ENCODE measurements at places on chromosomes 6 and 20.

DNA sequence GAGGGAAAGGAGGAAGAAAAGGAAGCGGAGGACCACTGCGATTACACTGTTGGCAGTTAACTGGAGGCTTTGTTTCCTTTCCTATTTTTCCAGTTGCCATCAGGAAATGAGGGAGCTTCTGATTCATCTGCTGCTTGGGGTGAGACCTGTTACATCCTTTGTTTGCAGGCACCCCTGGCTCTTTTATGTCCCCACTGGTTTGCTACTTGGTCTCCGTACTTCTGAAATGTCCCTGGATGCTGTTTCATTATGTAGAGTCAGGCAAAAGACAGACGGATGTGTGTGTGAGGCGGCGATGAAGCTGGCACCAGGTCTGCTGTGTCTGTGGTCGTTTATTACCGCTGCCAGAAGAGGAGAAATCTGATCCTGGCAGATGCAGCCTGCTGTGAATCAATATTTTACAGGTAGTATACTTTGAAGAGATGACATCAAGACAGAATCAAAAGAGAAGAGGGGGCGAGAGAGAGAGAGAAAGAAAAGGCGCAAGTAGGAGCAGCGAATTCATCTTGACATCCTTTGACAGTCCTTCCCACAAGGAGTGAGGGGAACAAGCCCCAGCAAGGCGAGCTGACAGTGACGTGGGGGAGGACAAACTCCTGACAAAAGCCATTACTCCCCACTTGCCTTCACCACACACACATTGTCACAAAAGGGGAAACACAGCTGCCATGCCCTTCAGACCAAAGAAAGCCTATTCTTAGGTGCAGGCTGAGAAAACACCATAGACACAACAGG is 145.9 kb upstream of the FBXL4 start:
- DNase-seq: no peak

DNA sequence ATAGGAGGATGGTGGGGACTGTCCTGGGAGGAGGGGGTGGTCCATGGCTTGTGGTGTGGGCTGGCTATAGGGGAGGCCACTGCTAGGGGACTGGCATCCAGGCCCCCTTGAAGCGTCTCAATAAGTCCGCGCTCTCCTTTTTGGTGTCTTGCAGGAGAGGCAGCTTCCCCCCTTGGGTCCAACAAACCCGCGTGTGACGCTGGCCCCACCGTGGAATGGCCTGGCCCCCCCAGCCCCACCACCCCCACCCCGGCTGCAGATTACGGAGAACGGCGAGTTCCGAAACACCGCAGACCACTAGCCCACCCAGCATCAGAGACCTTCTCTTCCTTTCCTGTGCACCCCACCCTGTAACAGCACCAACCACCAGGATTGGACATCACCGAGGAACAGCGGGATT is 2.8 kb upstream of the ZBTB9 start:
- DNase-seq: no peak

GRCh38 chr20:49865559-49865958 is 49.8 kb downstream of the SPATA2 start:
- no peak for DNase-seq

- DNase-seq: no peak
Observed at GRCh38 chr6:77245026-77245425, 218.3 kb downstream of the HTR1B start.

DNA sequence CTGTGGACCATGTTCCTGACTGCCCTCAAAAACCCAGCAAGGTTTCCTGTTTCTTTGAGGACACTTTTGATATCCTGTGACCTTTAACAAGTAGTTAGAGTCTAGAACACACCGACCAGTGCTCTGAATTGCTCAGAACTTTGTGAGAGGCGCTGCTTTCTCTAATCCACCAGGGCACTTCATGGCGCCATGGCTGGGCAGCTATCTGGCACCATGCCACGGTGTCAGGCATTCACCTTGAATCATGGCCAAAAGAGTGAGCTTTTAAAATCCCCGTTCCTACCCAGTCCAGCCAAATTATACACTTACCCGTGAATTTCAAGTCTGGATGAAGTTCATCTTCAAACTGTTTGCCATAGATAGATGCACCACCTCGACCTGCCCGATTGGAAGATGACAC is 17.0 kb upstream of the CPNE5 start:
- no peak for DNase-seq

GRCh38 chr20:10177326-10177725 is 41.3 kb upstream of the SNAP25 start:
- DNase-seq: no peak

DNA sequence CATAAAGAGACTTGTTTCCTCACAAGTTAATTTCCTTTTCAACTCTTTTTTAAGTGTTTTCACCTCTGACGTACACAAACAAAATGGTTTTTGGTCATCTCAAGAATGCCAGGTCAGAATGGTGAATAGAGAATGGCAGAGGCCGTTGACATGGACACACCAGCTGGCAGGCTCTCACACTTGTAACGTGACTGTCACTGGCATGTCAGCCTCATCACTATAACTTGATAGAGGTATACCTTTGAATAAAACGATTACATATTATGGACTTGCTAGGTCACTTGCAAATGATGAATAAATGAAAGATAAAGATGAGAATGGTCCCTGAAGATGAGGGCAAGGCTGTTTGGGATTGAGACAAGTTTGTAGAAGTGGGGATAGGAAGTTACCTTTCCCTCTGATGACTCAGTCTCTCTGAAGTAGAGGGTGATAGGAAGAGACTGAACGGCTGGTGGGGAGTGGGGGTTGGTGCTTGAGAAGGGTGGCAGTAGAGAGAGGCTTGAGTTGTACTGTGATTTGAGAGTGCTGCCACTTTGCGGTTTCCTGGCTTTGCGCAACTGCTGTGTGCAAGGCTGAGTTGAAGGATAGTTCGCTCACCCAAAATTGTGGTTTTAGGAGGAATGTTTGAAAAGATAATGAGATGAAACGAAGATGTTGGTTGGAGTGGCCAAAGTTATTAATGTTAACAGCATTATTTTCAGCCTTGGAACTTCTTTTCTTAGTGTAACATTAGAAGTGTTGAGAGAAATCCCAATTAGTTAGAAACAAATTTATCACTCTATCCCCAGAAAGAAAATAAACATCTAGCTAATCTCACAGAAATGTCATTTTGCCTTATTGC is 30.3 kb downstream of the TBPL1 start:
- no peak for DNase-seq

GRCh38 chr6:5832668-5833067 is 174.1 kb downstream of the NRN1 start:
- DNase-seq: no peak

- no peak for DNase-seq
Observed at GRCh38 chr20:44415833-44416715, 59.6 kb upstream of the TTPAL start.

- DNase-seq: no peak
Observed at GRCh38 chr6:105936972-105937371, 149.2 kb upstream of the PRDM1 start.

DNA sequence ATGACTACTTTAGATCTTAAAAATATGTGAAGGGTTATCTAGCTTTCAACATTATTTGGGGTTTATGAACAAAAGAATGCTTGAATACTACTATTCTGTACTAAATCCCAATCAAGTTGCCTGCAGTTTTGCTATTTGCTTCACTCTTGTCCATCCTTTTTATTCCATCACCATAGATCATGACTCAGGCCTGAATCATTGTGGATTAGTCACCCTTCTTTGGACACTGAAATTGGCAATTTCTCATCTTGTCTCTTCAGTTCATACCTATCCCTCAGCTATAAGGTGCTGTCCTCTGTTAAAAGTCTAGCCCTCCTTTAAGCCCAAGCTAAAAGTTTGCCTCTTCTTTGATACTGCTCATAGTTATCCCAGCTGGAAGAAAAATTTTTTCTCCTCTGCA is 199.1 kb downstream of the CENPW start:
- no peak for DNase-seq

GRCh38 chr6:22892452-22892851 is 323.1 kb downstream of the HDGFL1 start:
- no peak for DNase-seq

DNA sequence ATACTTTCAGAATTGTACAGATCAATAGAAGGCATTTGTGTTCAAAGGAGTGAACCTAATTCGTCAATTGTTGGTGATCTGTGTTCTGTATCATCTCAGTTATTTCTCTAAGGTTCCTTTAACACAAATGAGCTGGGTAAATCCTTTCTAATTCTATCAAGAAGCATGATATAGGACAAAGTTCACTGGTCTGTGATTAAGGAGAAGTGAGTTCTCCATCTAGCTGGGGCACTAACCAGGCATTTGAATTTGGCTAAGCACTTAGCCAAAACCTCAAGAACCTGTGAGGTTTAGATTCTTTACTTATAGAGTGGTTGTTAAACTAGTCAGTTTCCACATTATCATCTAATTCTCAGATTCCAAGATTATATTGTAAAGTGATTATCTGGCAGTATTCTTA is 50.3 kb downstream of the DOP1A start:
- DNase-seq: no peak

DNA sequence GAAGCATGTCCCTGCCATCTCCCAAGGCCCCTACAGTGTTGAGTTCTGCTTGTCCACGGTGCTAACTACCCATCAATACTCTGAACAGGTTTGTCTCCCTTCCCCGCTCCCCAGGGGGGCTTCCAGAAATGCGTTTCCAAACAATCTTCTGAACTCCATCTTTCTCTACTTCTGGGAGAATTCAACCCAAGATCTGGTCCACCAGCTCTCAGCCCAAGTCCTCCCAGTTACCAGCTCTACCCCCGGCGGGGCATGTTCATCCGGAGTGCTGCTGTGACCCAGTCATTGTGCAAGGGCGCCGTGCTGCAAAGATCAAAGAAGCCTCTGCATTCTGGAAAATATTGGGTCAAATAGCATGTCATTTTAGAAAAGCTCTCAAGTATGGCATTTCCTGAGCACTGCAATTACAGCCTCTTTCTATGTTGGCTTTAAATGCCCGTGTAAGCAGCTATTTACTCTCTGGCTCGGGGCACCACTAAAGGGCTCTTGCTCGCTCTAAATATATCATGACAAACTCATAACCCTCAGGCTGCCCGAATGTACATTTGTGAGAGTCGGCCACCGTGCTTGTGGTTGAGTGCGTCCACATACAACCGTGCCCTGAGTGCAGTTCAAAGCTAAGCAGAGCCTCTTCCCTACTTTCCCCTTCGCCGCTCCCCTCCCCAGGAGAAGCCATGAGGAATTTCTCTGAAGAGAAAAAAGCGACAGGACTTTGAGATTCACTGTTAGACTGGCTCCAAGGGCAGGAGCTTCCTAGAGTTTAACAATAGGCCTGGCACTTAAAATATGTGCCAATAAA is 71.6 kb downstream of the BANF2 start:
- DNase-seq: no peak

DNA sequence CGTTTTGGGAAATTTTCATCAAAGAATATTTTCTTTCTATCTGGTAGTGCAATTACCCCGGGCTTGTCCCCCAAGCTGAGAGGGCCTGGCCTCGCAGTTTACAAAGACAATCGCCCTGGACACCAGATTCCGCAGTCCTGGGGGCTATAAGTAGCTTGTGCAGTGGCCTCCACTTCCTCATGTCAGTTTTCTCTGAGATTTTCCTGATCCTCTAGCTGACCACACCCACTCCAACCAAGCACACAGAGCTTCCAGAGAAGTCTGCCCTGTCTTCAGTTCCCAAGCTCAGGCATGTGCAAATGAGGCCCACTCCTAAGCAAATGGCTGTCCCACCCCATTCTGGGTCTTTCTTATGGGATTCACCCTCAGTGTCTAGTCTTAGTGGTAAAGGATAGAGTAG is 245.3 kb downstream of the MAFB start:
- no peak for DNase-seq

GRCh38 chr20:3563548-3564177 is 92.8 kb downstream of the ATRN start:
- no peak for DNase-seq

GRCh38 chr6:22079783-22080182 is 217.1 kb downstream of the PRL start:
- DNase-seq: no peak

DNA sequence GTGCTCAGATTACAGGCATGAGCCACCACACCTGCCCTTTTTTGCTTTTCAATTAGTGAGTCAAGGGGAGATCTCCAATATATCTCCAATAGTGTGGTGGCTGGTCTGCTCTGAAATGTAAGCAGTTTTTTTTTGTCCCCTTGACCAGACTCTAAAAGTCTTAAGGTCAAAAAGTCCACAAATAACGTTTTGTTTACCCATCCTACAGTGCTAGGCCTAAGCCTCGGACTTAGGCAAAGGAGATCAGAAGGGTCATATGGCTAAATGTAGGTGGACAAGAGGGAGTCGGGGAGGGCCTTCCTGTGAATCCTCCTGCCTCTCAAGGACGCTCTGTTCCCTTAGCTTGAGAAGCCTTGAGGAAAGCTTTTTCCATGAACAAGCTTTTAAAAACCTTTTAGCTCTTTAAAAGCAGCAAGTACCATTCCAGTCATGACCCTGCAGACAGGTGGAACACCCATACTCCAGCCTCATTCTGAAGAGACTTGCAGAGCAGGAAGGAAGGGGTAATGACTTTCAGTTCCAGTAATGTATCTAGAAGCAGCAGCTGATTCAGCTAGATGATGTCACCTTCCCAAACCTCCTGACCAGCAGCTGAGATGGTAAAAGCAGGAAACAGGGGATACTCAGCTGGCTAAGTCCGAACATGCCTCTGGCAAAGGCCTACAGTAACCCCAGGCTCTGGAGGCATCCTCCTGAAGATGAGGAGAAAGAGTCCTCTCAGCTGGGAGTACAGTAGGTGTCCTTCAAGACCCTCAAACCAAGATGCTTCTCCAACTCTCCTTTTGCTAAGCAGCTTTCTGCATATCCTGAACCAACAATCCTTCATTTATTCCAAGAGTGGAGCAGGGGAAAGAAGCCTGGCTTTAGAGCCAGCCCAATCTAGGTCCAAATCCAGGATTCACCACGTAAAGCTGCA is 23.6 kb downstream of the BCL2L1 start:
- DNase-seq: no peak

Measured in upper lobe of left lung (tissue), 6 donors.